Pericardium fibroblast (primary cell): ENCODE measurements at places on chromosomes 12 and 14. TPM values are rescaled to one million over a fixed set of nuclear protein-coding genes. Genes with fewer than 3 reads are reported as not detected.

The TMEM119 gene
- total RNA-seq: 182 and 212 TPM in 2 replicates

The FBLN5 gene
- total RNA-seq: 169 and 544 TPM in 2 replicates

The NUDT14 gene
- 8.2 and 27.5 TPM in 2 replicates for total RNA-seq

The ARHGEF25 gene
- total RNA-seq: 10.4 and 10.8 TPM in 2 replicates

The C14orf132 gene
- total RNA-seq: 11.2 and 16.5 TPM in 2 replicates

The DLK1 gene
- 0.34 and 0.47 TPM in 2 replicates for total RNA-seq

The MYRFL gene
- total RNA-seq: not detected in 2 replicates

The CCDC177 gene
- total RNA-seq: 0.12 TPM in 1 of 2 replicates, not detected in the other

The KLRD1 gene
- total RNA-seq: not detected in 2 replicates

The NAA25 gene
- total RNA-seq: 5.4 and 6.5 TPM in 2 replicates

The SDR9C7 gene
- total RNA-seq: not detected in 2 replicates

The SIX4 gene
- total RNA-seq: 2.1 and 9.1 TPM in 2 replicates

The KCNA1 gene
- total RNA-seq: not detected in 2 replicates

The STXBP6 gene
- total RNA-seq: 11.2 and 15.5 TPM in 2 replicates

The CLEC1A gene
- 0.09 and 0.23 TPM in 2 replicates for total RNA-seq

The PMEL gene
- total RNA-seq: 0.47 TPM in 1 of 2 replicates, not detected in the other

The CCDC38 gene
- not detected in 2 replicates for total RNA-seq

The LHX5 gene
- total RNA-seq: not detected in 2 replicates

The FOXG1 gene
- total RNA-seq: 0.17 TPM in 1 of 2 replicates, not detected in the other

The GPD1 gene
- 1.3 and 2.5 TPM in 2 replicates for total RNA-seq

The SRRM4 gene
- under 0.01 TPM in 1 of 2 replicates, not detected in the other for total RNA-seq

The CABP1 gene
- 0.82 and 4.2 TPM in 2 replicates for total RNA-seq

The KITLG gene
- 9.4 and 12.4 TPM in 2 replicates for total RNA-seq

The C14orf39 gene
- total RNA-seq: not detected in 2 replicates

The CCDC175 gene
- not detected in 2 replicates for total RNA-seq

The EFS gene
- 8.6 and 12.9 TPM in 2 replicates for total RNA-seq

The EGLN3 gene
- 4.7 and 8.8 TPM in 2 replicates for total RNA-seq

The GPRC5A gene
- 8.1 and 14.6 TPM in 2 replicates for total RNA-seq
